ENCODE measurements at places on chromosomes 7 and 10. TPM values are rescaled to one million over a fixed set of nuclear protein-coding genes. Genes with fewer than 3 reads are reported as not detected.
A peak's percentile ranks its signal among the peaks of the same experiment; 100 is the strongest.

- no peak for DNase-seq
Measured at GRCh38 chr10:60913071-60913470, 30.9 kb downstream of the RHOBTB1 start.

GRCh38 chr10:26621889-26622711 is 75.4 kb upstream of the PDSS1 start:
- DNase-seq = peak; percentile 37

DNA sequence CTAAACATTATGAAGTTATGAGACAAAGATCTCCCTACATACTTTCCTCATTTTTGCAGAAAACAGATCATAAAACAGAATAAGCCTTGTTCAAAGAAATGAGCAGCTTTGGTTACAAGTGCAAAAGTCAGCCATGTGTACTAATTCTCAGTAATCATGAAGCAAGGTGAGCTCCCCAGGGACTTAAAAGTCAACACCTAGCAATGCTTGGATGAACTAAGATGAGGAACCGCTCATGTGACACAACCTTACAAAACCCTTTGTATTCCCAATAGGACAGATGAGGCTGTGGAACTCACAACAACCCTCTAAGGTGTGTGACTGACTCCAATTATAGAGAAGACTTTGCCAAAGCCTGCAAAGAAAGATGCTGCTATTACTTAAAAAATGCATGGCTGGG is 154.5 kb downstream of the SLC25A13 start:
- no peak for DNase-seq

GRCh38 chr10:132690401-132690800 is 95.5 kb downstream of the NKX6-2 start:
- DNase-seq = no peak

- no peak for DNase-seq
Measured at GRCh38 chr7:43395351-43395750, 187.6 kb upstream of the STK17A start.

DNA sequence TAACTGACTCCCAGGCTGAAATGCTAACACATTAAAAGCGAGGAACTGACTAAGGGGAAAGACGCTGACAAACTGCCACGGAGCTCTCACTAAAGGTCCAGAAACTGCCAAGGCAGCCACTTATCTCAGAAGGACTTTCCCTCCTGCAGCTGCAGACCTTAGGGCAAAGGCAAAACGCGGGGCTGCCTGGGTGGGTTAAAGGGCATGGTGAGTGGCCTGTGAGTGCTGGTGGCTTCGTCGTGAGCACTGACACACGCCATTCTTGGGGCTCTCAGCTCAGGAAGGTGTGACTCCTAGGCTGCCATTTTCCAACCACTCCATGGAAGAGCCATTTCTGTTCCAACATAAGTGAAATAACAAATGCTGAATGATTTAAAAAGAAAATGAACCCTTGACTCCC is 232.5 kb downstream of the COBL start:
- DNase-seq = no peak

- no peak for DNase-seq
Measured at GRCh38 chr7:130400120-130400572, 19.9 kb downstream of the CPA1 start.

DNA sequence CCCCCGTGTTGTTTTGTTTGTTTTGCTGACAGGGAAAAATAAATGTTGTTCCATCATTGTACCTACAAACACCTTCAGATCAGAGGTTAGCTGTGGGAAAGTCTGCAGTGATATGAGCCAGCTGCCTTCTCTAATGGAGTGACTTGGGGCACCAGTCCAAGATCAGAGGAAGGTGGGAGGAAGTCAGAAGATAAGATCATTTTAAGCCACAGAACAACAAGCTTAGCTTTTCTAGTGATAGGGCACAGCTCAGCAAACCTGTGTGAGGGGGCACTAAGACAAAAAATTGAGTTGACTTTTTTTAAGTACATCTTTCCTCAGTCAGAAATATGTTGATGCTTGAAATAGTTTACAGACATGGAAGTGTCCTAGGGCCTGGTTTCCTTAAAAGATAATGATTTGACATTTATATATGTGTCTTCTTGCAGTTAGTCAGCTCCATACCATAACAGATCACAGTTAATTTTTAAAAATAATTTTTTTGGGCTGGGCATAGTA is 240.3 kb upstream of the KAT6B start:
- no peak for DNase-seq

GRCh38 chr10:112363696-112364688 is 9.9 kb upstream of the ACSL5 start:
- DNase-seq = no peak

HBP1 gene
- 26.8 TPM for total RNA-seq

KAZALD1 gene
- total RNA-seq = 54.4 TPM

MINPP1 gene
- total RNA-seq = 20.4 TPM

CD36 gene
- not detected for total RNA-seq
